ENCODE measurements at places on chromosomes 13 and 19. TPM values are rescaled to one million over a fixed set of nuclear protein-coding genes. Genes with fewer than 3 reads are reported as not detected.

Gene NUP58
- total RNA-seq: 46.9 TPM

Gene NALCN
- total RNA-seq: 0.13 TPM

Gene VSTM2B
- total RNA-seq: not detected

Gene APOC4
- not detected for total RNA-seq

Gene FLT1
- 70.6 TPM for total RNA-seq

Gene MADCAM1
- 5.9 TPM for total RNA-seq

Gene ZNF547
- total RNA-seq: 8.8 TPM

Gene ZNF723
- not detected for total RNA-seq

Gene AMH
- total RNA-seq: 2.1 TPM

Gene ZNF563
- 4.1 TPM for total RNA-seq

Gene CYP2A7
- not detected for total RNA-seq
